ENCODE measurements at places on chromosomes 3 and 15. TPM values are rescaled to one million over a fixed set of nuclear protein-coding genes. Genes with fewer than 3 reads are reported as not detected.
A peak's percentile ranks its signal among the peaks of the same experiment; 100 is the strongest.

Gene MESP2
- total RNA-seq, result not detected

Gene FURIN
- 38.2 TPM for total RNA-seq

Gene CILP
- total RNA-seq, result 15.8 TPM

DNA sequence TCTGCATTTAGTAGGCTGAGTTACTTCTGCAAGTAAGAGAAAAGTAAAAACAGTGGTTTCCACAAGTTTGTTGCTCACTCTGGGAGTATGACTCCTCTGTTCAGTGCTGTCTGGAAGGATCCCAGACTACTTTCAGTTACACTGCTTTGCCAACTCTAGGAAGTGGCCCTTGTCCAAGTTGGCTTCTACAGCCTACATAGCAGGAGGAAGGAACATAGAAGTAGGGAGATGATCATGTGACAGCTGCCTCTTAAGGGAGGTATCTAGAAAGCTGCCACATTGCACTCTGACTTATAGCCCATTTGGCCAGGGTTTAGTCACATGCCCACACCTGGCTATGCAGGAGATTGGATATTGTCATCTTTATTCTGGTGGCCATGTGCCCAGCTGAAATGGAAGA lies 298.1 kb downstream of the NSUN3 start:
- DNase-seq, result peak; percentile 48

DNA sequence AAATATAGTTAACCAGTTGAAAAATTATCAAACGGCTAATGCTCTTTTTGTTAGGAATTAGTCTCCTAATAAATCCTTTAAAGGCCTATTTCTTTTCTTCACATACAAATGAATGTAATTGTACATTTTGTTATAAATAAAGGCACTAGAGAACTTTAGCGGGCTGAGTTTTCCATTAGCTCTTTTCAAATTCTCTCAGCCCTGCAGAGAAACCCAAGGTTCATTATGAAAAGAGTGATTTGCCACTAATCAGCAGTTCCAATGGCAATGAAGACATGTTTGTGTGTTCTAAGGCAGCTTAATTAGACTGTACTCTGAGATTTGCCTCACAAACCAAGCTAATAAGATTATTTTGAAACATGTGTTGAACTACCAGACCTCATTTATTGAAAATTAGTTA lies 64.6 kb upstream of the P2RY1 start:
- no peak for DNase-seq

DNA sequence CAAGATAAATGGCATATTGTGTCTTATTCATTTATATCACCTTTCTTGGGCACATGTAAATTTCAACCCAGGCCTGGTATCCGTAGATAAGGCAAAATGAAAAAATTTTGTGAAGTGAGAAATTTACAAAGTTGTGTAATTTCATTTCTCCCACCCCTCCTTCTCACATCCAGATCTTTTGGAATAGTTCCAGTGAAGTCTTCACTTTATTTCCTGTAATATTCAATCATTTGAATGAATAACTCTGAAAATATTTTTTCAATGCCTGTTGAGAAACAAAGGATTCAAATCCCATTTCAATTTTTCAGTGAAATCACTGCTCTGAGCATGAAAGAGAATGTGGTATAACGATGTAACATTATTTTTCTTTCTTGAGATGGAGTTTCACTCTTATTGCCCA lies 53.4 kb downstream of the BTLA start:
- no peak for DNase-seq

GRCh38 chr3:188567478-188568195 lies 413.7 kb downstream of the LPP start:
- no peak for DNase-seq

GRCh38 chr3:107198581-107199181 lies 178.6 kb upstream of the CCDC54 start:
- DNase-seq, result no peak

- no peak for DNase-seq
These were observed 106.3 kb upstream of the ANKRD28 start for GRCh38 chr3:15903759-15904720.

DNA sequence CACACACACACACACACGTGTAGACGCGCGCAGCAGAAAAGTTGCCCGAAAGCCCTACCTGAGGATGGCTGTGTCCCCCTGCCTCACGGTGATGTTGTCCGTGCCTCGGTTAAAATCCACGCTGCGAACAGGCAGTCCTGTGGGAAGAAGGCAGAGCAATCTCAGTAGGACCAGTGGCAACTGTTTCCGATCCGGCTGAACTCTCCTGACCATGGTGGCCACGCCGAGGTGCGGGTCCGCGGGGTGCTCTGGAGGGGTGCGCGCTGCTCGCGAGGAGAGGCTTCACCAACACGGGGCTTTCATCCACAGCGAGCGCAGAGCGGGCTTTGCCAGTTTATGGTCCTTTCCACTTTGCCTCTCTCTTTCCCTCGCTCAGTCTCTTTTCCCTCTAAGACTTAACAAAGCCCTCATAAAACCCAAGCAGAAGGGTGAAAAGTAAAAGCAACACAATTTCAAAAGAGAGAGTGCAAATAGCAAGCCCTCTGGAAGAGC lies 422 bp downstream of the LSAMP start:
- DNase-seq, result no peak
